Omental fat pad (tissue), 4 donors: ENCODE measurements at places on chromosomes 1 and 21. TPM values are rescaled to one million over a fixed set of nuclear protein-coding genes. Genes with fewer than 3 reads are reported as not detected.

The ERG gene
- 63.2 TPM for total RNA-seq

The LCE6A gene
- not detected for total RNA-seq

The KRTAP12-4 gene
- total RNA-seq: not detected

The TRIM67 gene
- 0.06 TPM for total RNA-seq

The CLIC6 gene
- 0.47 TPM for total RNA-seq

DNA sequence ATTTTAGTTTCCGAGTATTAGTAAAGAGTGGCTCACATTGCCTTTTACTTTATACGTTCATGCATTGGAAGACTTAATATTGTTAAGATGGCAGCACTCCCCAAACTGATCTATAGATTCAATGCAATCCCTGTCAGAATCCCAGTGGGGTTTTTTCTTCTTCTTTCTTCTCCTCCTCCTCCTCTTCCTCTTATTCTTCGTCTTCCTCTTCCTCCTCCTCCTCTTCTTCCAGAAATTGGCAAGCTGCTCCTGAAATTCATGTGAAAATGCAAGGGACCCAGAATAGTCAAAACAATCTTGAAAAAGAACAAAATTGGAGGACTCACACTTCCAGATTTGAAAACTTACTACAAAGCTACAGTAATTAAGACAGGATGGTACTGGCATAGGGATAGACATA, 23.2 kb upstream of the MACF1 start:
- DNase-seq: no peak

DNA sequence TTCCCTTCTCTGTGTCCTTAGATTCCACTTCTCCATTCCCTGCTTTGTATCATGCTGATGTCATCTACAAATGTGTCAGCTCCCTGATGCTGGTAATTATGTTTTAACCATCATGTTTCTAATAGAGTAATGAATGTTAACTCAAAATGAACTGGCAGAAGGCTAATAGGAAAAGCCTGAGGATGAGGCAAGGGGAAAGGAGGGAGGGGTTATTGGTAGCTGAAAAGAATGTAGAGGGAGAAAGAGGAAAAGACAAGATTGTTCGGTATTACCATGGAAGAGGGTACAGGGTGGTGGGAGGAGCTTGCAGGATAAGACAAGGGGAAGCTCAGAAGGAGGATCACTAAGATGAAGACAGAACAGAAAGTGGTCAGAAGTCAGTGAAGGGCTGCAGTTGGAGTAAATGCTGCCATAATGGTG, 150.9 kb downstream of the ZC3H11B start:
- DNase-seq: no peak

- no peak for DNase-seq
Measured at GRCh38 chr1:190452272-190452848, 25.3 kb downstream of the BRINP3 start.

DNA sequence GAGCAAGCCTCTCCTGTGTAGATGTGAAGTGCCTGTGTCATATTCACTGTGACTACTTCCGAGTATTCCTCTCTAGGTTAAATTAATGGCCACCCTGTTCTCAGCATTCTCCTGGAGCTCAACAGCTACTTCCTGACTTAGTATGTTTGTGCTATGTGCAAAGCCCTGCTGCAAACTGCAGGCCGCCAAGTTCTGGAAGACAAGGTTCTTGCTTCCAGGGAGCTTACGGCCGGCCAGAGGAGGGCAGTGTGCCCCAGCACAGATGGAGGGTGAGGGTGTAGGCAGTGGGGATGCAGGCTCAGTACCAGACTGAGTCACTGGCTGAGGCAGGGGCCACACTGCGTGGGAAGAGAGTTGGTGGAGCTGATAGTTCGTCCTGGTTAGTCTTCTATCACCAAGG, 43.2 kb downstream of the ELK4 start:
- DNase-seq: no peak

DNA sequence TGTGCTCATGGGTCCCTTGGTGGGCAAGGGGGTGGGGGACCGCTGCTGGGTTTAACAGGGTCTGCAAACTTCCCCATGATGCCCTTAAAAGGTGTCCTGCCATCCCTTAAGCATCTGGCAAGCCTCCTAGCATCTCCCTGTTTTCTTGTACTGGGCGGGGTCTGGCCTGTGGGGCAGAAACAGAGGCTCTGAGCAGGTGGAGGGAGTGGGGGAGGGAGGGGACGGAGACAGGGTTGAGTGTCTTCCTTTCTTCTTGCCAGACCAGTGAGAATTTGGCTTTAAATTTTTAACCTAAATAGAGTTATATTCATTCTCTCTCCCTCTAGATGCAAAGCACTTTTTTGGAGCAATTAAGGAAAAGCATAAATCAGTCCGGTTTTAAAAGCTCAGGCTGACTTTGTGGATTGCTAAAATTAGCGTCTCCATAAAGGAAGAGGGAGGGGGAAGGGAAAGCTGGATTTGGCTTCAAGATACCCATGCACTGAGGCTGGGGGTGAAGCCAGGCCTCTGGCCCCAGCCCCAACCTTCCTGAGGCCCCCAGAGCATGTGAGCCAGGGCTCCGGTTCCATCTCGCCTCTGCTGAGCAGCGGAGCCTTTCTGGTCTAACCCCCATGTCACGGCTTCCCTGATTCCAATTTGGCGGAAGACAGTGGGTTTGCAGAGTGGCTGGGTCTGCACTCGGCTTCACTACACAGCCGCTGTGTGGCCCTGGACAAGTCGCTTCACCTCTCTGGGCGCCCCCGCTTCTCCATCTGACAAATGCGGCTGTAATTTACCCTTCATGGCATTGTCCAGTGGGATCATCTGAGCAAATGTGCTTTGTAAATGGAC, 25.3 kb downstream of the IGSF21 start:
- DNase-seq: no peak

- DNase-seq: no peak
Measured at GRCh38 chr1:110084227-110085078, 14.0 kb upstream of the ALX3 start.

DNA sequence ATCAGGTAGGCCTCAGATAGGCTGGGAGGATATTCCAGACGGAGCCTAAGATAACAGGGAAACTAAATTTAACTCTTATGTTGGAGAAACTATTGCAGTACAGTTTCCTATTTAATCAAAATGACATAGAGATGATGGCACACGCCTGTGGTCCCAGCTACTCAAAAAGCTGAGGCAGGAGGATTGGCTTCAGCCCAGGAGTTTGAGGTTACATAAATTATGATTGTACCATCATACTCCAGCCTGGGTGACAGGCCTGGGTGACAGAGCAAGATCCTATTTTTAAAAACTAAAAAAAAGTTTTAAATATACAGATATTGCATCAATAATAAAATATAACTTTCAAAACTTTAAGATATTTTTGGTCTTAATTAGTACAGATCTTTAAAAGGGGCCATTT, 25.2 kb upstream of the TAL1 start:
- DNase-seq: no peak

GRCh38 chr1:88867743-88868521, 23.4 kb downstream of the GTF2B start:
- no peak for DNase-seq
